ENCODE measurements at places on chromosomes 12 and 14.

DNA sequence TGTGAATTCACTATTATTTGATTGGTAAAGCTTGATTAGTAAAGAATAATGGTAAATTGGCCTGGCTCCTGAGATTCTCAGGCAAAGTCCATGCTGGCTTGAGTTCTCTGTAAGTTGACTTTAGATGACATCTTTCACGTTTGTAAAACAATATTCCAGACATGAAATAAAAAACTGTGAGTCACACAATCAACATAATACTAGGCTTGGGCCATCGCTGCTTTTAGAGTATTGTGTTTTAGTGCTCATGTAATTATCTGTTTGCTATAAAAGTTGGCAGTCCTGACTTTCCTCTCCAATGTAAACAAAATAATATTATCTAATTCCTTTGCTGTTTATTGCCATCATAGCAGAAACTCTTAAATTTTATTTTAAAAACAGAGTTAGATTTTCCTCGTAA, 3.9 kb upstream of the TBC1D30 start:
- DNase-seq = no peak

DNA sequence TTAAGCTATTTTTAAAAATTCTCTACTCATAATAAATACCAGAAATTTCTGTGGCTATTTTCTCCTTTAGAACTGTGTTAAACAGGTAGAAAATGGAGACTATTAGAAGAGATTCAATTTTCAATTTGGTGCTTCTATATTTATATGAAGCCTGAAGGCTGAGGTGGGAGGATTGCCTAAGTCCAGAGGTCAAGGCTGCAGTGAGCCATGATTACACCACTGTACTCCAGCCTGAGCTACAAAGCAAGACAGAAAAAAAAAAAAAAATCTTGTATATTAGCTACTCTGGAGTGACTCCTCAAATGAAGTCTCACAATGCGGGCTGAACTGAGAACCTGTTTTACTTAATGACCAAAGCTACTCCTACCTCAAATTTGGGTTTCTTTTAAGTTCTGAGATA, 9.8 kb upstream of the DPF3 start:
- no peak for DNase-seq

- DNase-seq = no peak
Measured at GRCh38 chr14:32434880-32435279, 105.8 kb downstream of the AKAP6 start.

DNA sequence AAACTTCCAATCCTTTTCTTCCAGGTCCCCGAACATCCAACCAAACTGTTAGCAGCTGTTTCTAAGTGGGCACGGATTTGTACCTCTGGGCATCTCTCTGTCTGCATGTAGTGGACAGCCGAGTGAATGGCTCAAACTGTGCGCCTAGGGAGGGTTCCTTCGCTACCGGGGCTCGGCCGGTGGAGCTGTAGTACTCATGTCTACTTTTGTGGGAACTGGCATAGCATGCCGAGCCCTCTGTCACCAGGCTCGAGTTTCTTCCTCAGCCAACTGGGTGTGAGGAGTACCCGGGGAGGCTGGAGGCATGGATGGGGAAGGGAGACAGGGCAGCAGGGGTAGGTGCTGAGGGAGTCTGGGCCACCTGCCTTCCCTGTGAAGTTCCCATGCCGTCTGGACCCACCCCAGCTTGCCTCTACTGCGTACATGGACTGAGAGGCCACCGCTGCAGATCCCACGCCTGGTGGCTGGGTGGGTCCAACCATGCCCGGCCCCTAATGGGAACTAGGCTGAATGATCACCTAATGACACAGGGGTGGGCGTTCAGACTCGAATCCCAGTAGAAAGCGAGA, 23.0 kb downstream of the TNFAIP2 start:
- DNase-seq = no peak

- DNase-seq = peak; percentile 32
Measured at GRCh38 chr14:102819176-102819628, 42.0 kb downstream of the TRAF3 start.

GRCh38 chr14:96816281-96816680, 19.1 kb downstream of the VRK1 start:
- no peak for DNase-seq

DNA sequence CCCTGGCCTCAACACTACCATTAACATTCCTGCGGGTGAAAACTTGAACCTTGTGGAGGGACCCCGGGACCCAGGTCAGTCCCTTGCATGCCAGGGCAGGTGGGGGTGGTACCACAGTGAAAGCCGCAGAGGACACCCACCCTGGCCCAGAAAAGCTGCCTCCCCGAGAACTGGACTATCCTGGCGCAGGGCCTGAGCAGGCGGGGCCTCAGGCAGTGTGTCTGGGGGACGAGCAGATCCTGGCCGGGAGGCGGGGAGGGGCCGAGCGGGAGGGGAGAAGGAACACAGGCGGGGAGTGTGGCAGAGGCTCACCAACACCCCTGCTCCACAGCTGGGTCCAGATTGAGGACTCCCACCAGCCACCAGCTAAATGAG, 10.0 kb downstream of the AHNAK2 start:
- DNase-seq = no peak

- no peak for DNase-seq
Measured at GRCh38 chr12:107845980-107846659, 71.6 kb downstream of the ASCL4 start.

DNA sequence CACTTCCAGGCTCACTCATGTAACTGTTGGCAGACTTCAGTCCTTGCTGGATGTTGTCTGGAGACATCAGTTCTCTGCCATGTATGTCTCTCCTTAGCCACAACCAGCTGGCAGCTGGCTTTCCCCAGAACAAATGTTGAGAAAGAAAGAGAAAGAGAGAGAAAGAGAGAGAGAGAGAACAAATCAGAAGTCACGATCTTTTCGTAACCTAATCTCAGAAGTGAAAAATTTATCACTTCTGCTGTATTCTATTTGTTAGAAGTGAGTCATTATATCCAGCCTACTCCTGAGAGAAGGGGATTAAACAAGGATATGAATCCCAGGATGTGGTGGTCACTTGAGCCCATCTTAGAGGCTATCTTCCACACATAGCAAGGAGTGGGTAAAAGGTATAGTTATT, 101.2 kb downstream of the BTG1 start:
- DNase-seq = no peak

All from T-helper 17 cell (primary cell).